ENCODE measurements at places on chromosomes 6 and 20.

DNA sequence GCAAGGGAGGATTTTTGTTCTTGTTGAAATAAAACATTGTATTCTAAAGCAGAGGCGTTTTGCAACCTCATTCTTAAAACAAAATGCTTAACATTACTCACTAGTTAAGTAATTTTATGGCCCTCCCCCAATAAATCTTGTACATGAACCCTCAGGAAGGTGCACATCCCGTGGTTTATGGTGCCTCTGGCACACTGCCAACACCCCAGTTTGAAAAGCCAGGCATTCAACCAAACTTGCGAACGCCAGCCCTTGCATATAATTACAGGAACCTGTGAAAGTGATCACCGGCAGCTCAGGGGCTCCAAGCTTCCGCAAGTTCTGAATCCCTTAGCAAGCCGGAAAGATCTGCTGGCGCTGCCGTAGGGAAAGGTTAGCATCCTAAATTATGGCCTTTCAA, 1109.0 kb upstream of the FLRT3 start:
- no peak for DNase-seq

DNA sequence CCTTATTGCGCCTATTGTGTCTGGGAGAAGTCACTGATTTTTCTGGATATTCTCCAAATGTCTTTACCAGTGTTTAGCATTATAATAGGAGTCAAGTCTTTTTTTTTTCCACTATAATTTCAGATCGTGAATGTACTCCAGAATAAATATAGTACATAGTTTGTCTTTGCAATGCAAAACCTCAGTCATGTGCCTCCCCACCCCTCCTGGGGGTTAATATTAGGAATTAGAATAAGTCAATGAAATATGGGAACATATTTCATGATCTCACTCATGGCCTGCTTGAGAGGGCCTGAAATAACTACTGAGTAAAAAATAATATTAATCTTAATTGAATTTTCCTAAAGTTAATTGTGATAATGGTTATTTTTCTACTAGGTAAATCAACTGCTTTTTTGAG, 79.0 kb upstream of the TMEM170B start:
- DNase-seq = no peak

GRCh38 chr6:156865019-156865629, 87.9 kb downstream of the ARID1B start:
- DNase-seq = no peak

- DNase-seq = no peak
Measured at GRCh38 chr6:52544602-52545405, 32.1 kb downstream of the TRAM2 start.

- DNase-seq = peak; percentile 82
Measured at GRCh38 chr6:137233911-137234863, 15.0 kb upstream of the IFNGR1 start.

GRCh38 chr6:18209539-18210197, 54.4 kb downstream of the KDM1B start:
- DNase-seq = no peak

DNA sequence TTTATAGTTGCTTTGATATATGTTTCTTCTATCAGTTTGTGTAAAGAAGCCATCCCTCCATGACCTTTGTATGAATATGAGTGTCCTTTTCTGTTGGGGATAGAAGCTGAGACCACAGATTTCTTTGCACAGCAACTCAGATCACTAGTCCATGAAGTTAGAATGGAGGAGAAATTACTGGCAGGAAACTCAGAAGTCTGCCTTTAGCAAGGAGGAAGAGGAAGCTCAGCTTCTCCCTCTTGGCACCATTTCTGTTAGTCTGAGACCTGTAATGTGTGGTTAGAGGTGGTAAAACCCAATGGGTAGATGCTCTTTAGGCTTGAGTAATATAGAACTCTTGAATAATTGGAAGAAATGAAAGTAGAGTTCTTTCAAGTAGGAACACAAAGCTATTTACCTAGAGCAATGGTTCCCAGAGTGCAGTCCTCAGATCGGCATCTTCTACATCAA, 995.3 kb upstream of the FLRT3 start:
- DNase-seq = no peak

DNA sequence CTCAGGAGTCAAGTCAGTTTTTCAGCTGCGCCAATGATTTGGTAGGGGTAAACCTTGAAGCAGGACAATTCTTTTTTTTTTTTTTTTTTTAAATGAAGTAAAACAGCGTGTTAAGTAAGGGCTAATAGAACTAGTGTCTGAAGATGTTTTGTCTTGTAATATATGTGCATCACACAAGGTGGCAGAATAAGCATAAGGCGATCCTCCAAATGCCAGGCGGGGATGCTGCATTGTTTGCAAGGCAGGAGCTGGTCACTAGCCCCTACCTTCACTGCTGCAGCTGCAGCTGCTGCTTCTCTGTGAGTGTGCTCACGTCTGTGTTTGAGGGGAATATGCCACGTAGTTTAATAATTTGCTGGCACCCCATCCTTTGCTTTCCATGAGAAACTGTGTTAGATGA, 272.7 kb upstream of the MAP3K7 start:
- DNase-seq = no peak

GRCh38 chr20:25984933-25985332, 288.3 kb upstream of the ZNF337 start:
- peak; percentile 7 for DNase-seq

DNA sequence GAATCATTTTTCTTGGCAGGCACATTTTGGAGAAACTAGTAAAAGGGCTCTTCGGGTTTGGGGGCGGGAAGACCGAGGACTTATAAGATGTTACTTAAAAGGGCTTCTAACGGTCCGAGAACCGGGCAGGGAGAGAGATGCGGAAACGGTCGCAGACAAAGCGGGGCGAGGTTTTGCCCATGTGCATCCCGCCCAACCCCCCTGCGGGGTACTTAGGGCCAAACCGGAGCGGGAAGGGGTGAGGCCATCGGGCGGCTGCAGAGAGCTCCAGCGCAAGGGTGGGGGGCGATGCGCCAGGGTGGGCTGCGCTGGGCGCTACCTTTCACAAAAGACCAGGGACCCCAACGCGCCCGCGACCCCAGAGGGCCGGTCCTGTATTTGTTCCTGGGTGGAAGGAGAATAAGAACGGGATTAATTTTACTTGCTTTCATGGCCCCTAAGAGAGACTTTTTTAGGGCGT, 616 bp downstream of the TUBB start:
- peak; percentile 58 for DNase-seq

- peak; percentile 20 for DNase-seq
Measured at GRCh38 chr20:13402171-13402760, 181.2 kb downstream of the ISM1 start.

DNA sequence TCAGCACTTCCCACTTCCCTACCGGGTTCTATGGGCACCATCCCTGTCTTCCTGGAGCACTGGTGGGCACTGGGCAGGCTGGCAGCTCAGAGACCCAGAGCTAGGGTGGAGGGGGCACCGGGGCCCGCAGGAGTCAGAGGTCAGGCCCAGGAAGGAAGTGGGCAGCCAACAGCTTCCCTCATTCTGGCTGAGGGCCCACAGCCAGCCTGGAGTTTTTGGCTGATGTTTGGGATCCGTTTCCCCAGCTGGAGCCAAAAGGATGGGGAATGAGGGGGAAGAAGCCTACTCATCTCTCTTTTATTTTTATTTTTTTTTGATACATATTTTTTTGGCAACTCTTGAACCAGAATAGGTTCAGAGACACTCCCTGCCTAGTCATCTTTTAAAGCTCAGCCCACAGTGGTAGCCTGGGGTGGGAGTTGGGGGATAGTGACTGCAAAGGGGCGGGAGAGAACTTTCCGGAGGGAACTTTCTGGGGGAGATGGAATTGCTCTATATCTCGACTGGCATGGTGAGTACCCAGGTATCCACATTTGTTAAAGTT, 54.2 kb upstream of the MLN start:
- DNase-seq = no peak

DNA sequence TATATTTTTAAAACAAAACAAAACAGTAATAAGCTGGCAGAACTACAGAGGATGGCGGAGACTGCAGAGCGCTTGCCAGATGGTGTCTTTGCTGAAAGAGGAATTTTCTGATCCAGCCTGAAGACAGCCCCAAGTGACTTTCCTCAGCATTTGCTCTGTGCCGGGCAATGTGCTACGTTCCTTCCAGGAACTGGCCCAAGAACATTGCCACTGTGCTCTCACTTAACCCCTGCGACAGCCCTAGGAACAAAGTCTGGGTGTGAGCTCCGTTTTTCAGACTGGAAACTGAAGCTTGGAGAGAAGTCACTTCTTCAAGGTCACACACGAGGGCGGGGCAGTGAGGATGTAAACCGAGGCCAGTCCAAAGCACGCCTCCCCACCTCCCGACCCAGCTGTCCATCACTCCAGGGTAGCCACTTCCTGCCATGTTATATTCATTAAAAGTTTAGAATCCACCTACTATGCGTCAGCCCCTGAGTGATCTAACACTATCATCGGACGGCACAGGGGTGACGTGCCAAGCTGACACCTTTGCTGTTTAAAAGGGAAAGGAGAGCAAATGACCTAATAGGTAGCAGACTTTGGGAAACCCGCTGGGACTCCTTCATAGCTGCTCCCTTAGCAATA, 22.3 kb upstream of the BMP7 start:
- peak; percentile 25 for DNase-seq

DNA sequence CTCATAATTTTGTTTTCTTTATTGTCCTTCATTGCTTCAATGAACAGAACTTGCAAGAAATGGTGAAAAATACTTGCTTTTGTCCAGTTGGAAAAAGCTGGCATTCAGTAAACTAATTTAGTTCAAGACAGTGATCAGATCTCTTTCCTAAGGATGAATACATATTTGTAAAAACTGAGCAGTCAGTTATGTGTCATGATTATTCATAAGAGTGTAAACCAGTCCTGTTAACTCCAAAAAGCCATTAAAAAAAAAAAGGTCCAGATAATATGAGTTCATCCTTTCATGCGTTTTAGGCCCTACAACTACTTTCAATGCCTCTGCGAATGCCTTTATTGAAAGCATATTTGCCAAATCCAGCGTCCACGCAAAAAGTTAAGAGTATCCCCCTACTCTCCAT, 609 bp downstream of the PGM3 start:
- peak; percentile 3 for DNase-seq

DNA sequence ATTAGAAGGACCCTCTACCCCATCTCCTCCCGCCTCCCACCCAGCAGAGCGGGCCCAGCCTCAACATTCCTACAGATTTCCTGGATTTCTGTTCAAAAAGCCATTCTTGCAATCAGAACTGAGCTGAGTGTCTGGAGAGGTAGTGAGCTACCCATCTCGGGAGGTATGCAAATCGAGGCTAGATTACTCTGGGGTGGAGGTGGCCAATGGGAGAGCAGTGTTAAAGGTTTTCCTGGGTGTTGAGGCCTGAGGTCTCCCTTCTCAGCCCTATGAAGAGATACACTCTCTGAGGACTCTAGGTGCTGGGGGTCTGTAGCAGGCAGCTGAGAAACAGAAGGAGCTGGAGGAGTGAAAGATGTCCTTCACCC, 57.0 kb downstream of the CD40 start:
- DNase-seq = no peak

GRCh38 chr6:84467296-84467695, 239.9 kb upstream of the CEP162 start:
- DNase-seq = no peak

DNA sequence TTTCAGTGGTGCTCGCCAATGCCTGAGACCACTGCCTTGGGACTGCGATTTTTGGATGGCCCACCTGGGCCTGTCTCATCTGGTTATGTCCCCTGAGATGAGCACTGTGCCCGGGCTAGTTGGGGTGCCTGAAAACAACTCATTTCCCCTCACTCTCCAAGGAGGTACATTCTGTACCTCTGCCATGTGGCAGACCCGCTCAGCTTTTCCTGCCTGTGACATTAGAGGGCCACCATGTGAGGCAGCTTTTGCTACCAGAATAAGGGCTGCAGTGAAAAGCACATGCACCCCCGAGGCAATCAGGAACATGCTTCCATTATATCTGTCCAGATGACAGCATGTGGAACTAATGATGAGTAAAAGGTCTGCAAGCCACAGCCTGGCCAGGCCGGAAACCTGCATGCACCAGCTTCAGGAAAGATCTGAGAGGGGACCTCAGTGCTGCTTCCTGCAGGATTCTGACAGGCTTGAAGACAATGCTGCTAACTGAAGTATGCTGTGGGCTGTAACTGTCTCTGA, 11.3 kb upstream of the SRSF6 start:
- DNase-seq = no peak
